ENCODE measurements at places on chromosomes 7 and 10. TPM values are rescaled to one million over a fixed set of nuclear protein-coding genes. Genes with fewer than 3 reads are reported as not detected.

GRCh38 chr7:25314094-25314730, 85.9 kb upstream of the NPVF start:
- DNase-seq = peak; percentile 18

DNA sequence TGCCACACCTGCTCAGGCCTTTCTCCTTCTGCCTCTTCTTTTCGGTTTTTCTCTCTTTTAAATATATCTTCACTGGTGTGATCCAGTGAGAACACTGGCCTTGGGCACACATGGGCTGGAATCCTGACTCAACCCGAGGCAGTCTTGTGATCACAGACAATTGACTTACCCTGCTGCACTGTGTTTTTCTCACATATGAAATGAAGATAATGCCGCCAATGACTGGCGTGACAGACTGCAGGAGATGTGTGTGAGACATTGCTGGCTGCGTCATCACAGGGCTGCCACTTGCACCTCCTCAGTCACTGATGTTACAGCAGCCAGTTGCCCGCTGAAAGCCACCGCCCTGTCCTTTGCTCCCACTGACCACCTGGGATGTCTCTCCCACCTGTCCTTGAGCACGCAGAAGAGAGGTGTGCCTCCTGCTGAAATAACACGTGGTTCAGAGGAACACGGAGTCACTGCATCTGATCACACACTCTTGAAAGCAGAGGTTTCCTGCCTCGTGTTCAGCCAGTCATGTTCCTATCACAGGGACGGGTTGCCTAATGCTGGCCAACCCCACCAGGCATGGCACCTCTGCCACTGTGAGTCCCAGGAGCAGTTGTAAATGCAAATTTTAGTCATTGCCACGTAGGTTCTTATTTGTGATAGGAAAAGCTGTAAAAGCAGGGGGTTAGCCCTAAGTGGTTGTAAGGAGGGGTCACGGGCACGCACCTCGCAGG, 124.6 kb upstream of the LANCL2 start:
- DNase-seq = no peak

The SPAM1 gene
- total RNA-seq = not detected

DNA sequence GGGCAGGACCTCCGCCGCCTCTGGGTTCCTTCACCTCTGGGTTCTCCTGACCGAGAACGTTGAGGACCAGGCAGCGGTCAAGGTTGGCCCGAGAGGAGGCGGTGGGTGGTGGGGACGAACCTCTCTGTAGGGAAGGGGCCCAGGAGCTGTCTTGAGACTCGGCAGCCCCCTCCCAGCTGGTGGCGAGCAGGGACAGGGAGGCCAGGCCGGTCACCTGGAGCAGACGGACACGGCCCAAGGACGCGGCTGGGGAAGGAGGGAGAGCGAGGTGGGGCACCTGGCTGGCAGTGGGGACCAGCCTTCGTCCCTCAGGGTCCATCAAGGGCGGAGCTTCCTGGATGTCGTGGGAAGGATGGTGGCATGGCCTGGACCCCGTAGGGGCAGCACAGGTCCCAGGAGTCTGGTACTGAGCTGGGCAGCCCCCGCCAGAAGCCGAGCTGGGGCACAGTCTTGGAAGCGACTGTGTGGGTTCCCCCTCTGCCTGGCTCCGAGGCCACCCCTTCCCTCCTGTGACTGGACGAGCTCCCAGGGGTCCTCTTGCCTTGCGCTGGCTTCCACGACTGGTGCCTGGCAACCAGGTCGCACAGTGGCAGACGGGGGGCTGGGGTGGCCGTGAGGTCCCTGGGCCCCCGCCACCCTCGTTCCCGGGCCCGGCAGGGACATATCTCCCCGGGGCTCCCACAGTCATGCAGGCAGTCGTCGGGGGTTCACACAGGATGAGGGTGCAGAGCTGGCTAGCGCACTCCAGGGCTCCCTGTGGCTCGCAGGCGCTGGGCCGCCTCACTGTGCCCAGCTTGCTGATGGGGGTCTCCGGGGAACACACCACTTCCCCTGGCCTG, 89.9 kb downstream of the DNAJB6 start:
- no peak for DNase-seq

DNA sequence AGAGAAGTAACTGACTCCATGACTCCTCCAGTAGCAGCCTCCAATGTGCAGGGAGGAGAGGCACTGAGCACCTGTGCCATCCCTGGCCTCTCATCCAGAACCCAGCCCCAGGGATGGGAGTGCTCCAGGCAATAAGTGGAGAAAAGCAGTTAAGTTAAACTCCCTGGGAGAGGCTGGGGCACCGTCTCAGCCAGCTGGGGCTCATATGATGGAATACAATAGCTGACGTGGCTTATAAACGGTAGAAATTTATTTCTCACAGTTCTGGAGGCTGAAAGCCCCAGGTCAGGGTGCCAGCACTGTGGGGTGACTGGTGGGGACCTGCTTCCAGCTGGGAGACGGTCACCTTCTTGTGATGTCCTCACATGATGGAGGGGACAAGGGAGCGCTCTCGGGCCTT, 94.7 kb downstream of the RAMP3 start:
- no peak for DNase-seq

The PLEKHS1 gene
- not detected for total RNA-seq

The GPR141 gene
- not detected for total RNA-seq

The EFCAB10 gene
- not detected for total RNA-seq

- DNase-seq = no peak
These were observed 66.7 kb downstream of the EMX2 start for GRCh38 chr10:117609095-117609795.

GRCh38 chr10:1142596-1142995, 86.4 kb downstream of the WDR37 start:
- DNase-seq = no peak

DNA sequence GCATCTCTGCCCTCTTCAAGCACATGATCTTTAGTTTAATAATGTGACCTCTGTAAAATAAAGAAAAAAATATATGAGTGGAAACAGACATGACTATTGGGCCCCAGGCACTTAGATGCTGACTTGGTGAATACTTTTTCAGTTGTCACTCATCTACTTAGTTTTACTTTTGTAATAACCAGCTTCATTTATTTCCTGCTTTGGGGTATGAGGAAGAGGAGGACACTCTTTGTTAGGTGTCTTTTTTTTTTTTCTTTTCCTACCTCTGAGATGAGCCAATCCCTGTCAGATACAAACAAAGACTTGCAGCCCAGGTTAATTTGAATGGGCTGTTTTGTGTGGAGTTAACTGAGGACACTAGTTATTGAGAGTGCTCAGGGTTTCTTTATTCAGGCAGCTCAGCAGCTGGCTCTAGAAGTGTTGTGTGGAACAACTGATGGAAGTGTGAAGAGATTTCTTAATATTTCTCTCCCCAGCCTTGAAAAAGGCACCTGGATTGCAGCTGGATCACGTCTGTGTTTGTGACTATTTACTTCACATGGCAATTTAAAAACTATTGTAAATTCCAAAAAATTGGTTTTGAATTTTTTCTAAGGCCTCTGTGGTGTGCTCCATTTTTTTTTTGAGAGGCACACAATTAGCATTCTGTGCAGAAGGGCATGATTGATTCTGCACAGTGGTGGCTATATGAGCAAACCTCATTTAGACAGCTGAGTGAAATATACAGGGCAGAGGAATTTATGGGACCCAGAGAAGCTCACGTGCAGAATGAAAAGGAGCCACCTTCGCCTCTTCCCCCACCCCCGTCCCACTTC, 333.8 kb downstream of the LRMDA start:
- DNase-seq = no peak

The TEX47 gene
- total RNA-seq = not detected

- DNase-seq = peak; percentile 61
These were observed 4.5 kb downstream of the SAP25 start for GRCh38 chr7:100568896-100569844.

The TFEC gene
- not detected for total RNA-seq

DNA sequence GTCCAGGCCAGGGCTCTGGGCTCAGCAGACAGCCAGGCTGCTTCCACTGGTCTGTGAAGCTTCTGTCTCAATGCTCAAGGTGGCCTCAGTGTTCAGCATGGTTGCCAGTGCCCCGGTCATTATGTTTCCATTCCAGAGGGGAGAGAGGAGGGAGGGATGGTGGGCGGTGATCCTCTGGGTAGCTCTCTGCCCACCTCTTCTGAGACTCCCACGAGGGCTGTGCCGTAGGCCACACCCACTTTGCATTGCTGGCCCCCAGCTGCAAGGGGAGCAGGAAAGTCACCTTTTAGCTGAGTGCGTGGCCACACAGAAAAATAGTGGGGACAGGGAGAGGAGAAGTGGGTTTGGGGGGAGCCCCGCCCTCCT, 42.5 kb downstream of the FOXK1 start:
- DNase-seq = peak; percentile 16

GRCh38 chr10:72267819-72268399, 5.8 kb upstream of the DDIT4 start:
- no peak for DNase-seq

DNA sequence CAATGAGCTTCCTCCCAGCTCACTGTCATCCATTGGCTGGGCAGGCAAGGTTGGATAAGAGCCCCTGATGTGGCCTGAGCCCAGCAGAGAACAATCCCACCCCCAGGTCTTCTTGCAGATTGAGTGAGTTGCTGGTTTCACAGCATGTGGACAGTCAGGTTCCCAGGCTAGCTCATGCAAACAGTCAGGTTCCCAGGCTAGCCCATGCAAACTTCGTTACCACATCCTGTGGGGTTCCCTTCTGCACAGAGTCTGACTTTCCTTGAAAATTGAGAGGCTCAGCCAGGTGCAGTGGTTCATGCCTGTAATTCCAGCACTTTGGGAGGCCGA, 67.1 kb downstream of the TMEM130 start:
- DNase-seq = no peak

- no peak for DNase-seq
These were observed 144.9 kb downstream of the PAXIP1 start for GRCh38 chr7:154857728-154858681.

DNA sequence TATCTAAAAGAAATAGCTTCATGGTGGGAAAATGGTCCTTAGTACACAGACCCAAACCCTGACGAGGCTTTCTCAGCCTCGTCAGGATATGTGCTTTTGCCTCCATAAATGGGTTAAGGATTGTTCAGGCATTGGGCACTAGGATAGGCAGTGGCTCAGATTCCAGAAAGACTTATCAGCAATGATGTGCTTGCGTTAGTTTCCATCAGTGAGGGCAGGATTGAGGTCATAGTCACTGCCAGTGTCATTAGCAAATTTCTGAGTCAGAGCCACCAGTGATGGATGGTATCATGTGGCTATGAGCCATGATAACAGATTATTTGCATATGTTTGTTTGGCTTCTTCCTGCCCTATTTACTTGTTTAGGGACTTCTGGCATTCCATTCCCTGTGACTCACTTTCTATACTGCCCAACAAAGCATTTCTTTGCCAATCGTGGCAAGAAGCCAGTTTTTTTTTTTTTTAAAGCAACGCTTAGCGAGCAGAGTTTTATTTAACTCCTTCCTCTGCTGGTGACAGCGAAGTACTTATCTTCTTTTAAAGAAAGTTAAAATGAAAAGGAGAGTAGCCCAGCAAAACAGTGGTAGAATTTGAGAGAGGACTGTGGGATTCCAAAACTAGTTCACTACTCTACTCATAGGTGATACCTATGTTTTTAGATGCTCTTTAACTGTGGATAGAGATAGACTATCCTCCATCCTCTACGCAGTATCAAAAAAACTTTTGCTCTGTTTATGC, 44.4 kb downstream of the MYPN start:
- peak; percentile 92 for DNase-seq

- DNase-seq = no peak
These were observed 110.3 kb downstream of the ARHGAP22 start for GRCh38 chr10:48494611-48495010.

DNA sequence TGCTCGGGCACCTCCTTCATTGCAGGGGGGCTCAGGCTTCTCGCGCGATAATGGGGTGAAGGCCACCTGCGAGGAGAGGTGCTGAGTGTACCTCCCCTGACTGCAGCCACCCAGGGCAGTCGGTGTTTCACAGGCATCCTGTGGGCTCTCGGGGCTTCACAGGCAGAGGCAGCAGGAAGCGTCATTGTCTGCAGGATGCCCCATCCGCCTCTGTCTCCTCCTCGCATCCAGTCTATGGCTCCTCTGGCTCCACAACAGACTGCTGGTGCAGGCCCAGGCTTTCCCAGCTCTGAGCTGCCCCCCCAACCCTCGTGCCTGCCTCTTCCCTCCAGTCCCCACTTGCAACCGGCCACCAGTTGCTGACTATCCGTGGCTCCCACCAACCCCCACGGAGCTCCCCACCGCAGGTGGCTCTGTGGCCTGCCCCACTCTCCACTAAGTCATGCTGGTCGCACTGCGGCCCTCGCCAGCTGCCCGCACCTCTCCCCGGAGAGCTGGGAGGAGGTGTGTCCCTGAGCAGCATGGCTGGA, 36.5 kb downstream of the CAMK2B start:
- DNase-seq = no peak

DNA sequence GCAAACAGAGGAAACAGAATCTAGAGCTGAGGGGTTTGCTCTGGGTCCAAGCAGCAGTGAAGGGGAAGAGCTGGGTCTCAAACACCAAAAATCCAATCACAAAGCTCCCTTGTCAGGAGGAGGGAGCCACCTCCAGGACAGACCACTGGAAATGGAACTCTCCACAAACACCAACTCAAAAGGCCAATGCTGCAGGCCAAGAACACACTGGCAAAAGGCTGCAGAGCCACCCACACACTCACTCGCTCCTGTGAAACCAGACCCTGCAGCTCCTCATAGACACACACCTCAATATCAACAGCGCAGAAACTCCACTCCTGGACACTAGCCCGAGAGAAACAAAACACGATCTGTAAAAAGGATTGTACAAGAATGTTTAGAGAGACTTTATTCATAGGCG, 213.5 kb downstream of the PTPRN2 start:
- no peak for DNase-seq

- no peak for DNase-seq
These were observed 26.0 kb upstream of the ZNF800 start for GRCh38 chr7:127418459-127418858.
